AG09319 (cell line): ENCODE measurements at places on chromosomes 12 and 14.

DNA sequence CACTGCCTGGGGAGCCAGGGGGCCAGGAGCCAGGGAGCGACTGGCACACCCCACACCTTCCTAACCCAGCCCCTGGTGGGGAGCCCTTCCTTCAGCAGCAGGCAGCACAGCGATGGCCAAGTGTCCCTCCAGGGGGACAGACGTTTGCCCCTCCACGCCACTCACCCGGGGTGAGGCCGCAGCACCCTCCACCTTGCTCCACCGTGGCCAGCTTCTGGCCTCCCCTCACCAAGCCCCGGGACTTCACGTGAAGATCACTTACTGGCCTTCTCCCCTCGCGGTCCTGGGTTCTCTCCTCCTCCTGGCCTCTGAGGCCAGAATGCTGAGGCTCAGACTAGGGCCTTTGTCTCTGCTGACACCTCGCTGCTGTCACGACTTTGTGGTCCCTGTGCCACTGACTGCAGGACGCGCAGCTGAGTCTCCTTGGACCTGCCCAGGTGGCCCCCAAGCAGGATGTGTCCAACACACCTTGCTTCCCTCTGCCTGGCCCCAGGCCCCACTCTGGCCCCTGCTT is 3.5 kb upstream of the ASPG start:
- DNase-seq, result no peak

DNA sequence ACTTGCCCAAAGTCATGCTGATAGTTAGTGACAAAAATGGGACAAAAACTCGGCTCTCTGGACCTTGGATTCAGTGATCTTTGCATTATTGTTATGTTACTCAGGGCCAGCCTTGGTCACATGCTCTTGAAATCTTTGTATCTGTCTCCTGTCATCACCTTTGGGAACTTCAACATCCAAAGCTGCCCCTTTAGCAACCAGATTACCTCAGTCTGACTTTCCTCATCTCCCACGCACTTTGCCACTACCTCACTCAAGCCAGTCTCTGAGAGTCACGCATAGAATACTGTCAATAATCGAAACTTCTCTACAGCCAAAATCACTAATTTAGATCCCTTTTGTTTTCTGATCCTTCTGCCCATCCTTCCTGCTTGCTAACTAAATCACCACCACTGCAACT is 90.8 kb upstream of the DAAM1 start:
- DNase-seq, result no peak

- no peak for DNase-seq
Measured at GRCh38 chr14:105627701-105628100, 101.3 kb downstream of the TMEM121 start.

DNA sequence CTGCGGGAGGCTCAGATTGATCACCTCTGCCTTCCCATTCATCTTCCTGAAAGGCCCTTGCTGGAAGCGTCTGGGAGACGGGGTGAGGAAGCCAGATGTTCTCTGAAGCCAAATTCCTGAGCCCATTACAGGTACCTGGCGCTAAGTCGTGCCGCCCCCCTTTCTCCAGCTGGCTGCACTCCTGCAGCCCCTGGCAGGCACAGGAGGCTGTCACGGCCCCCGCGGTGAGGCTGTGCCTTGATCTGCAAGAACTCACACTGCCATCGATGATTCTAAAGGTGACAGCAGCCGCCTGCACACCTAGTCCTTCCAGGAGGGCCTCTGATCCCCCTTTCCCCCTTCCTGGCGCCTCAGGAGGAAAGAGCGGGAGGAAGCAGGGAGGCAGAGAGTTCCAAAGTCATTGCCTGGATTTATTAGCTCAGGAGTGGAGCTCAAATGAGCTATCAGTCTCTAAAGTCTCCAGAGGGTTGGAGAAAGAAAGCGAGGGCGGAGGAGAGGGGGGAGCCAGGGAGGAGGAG is 106.9 kb downstream of the RFLNA start:
- DNase-seq, result no peak

- peak; percentile 39 for DNase-seq
Measured at GRCh38 chr14:49853572-49854375, 1.2 kb upstream of the NEMF start.

DNA sequence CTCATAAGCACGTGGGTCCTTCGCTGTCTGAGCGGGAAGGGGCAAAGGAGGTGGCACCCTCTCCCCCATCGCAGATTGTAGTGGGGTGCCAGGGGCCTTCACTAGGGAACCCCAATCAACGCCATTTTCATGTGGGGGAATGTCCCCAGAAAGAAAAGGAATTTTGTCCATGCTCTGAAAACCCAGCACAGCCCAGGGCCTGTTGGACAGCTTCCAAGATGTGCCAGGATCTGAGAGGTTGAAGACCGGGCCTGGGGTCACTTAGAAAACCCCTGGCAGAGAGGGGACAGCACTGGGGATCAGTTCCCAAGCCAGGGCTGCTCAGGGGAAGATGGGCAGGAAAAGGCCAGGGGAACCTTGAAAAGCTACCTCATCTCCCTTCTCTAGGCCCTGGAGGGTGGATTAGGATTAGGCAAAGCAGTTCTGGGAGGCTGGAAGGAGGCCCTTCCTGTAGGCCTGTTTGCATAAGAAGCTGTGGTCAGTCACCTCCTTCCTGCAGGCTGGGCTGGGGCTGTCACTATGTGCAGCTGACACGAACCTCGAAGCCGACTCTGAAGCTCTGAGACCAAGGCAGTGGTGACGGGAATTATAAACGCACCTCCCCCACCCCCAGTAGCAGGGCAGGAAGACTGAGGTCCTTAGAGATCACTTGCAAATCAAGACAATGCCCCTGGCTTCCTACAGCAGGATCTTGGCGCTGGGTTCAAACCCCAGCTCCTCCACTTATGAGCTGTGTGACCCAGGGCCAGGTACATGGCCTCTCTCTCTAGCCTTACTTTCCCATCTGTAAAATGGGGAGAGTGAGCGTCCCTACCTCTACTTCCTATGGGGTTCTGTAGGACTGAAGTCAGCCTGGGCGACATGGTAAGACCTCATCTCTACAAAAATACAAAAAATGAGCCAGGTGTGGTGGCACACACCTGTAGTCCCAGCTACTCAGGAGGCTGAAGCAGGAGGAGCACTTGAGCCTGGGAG is 29.0 kb downstream of the TESC start:
- DNase-seq, result no peak

DNA sequence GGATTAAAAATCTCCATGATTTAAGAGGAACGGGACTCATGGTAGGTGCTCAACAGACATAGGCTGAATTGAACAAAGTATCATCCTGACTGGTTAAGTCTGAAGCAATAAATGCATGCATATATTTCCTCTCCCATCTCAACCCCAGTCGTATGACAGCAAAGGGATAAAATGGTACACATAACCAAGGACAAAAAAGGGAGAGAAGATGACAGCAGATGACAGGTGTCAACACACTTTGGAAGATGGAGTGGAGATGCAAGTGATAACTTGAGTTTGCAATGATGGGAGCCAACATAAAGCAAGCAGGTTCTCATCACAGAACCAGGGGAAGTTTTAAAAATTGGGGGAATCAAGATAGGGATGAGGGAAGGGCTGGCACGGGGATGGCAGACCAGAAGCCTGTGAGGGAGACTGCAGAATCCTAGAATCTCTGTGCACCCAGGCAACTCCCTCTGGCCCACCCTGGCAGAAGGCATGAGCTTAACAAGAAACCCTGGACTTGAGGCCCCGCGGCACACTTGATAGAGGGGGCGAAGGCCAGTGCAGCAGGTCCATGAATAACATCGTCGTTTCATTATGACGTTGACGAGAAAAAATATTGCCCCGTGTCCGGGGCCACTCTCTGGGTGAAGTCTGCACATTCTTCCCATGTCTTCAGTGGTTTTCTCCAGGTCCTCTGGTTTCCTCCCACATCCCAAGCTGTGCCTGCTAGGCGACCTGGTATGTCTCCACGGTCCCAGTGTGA is 5.0 kb downstream of the C1RL start:
- DNase-seq, result no peak

GRCh38 chr14:43243168-43243567 is 1263.9 kb downstream of the FSCB start:
- DNase-seq, result no peak

DNA sequence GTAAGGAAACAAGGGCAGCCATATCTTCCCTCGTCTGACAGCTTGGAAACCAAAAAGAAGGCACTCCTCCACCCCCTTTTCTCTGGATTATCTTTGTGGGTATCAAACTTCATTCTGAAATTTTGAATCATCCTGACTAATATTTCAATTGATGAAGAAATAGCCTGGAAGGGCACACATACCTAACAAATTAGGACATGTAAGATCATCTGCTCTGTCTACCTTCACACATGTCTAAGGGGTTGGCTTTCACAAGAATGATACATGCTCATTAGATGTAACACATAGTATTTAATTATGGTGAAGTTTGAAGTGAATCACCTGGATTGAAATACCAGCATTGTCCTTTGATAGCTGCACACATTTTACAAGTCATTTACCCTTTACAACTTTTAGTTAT is 348.1 kb upstream of the RPL10L start:
- no peak for DNase-seq

GRCh38 chr12:25491396-25492325 is 61.4 kb downstream of the LMNTD1 start:
- no peak for DNase-seq

GRCh38 chr14:95346820-95347219 is 27.1 kb upstream of the CLMN start:
- no peak for DNase-seq

GRCh38 chr12:59615392-59616165 is 19.8 kb downstream of the SLC16A7 start:
- no peak for DNase-seq
